IMR-90 (cell line): ENCODE measurements at places on chromosomes 12 and 14. TPM values are rescaled to one million over a fixed set of nuclear protein-coding genes. Genes with fewer than 3 reads are reported as not detected.

DNA sequence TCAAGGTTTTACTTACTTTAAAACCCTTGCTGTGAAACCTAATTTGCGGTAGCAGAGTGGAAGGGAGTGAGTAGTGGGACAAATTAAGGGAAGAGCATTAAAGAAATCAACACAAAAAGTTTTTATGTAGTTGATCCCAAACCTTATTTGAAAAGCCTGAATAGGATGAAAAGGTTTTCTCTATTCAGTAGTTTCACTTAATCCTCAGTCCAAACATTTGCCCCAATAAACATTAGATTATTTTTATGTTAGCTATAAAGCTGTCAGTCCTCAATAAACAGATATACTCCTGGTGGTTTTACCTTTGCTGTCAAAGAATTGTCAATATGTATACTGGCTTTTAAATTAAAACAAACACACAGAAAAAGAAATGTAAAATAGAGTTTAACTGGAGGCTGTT, 136.0 kb downstream of the PAX9 start:
- no peak for DNase-seq
- H3K4me1 ChIP-seq = no peaks in the 10 kb centered on the region
- H3K27me3 ChIP-seq = peaks cover 8% of the 10 kb centered on the region

DNA sequence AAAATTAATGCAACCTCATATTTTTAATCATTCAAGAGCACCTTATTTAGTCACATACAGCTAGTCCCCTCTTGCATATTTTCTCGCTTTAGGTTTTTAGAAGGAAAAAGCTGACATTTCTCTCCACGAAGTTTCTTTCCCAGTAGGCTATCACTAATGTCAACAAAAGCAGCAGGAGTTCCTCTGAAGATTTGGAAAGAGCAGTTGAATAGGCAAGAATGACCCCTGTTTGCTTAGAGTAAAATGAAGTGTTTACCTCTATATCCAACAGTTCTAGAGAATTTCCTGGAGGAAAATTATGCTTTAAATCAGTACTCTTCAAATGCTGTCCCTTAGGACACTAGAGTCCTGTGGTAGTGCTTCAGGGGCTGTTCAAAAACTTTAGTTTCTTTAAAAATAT, 188.1 kb upstream of the PRKD1 start:
- no peak overlapping the region for H3K4me3 ChIP-seq
- H3K4me1 ChIP-seq = no peaks in the 10 kb centered on the region; the same call in 1 of the 2 replicates
- no peak overlapping the region for H3K27ac ChIP-seq
- H3K36me3 ChIP-seq = no peaks in the 10 kb centered on the region

GRCh38 chr12:125254856-125255255, 189.6 kb downstream of the AACS start:
- no peaks in the 10 kb centered on the region for H3K4me1 ChIP-seq
- H3K27ac ChIP-seq = no peak overlapping the region
- no peak overlapping the region for H3K4me3 ChIP-seq

RDH12 gene
- total RNA-seq = not detected in 2 replicates
